ENCODE measurements at places on chromosomes 3 and 15.
A peak's percentile ranks its signal among the peaks of the same experiment; 100 is the strongest.

DNA sequence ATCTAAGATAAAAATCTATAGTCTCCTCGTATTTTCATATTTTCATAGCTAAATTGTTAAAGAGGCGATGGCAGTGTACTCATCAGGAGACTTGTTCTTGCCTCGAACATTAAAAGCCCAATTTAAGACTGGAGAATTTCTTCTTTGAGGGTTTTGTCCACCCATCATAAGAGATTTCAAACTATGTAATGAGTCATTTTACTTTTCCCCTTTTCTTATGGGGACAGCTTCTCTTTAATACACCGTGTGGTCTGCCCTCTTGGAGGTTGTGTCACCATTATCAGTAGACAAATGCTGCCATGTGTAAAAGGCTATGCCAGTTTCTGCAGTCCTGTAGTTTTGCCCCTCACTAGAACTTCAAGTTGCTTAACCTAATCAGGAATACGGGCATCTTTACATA, 16.9 kb downstream of the TGFBR2 start:
- ATAC-seq = peak; percentile 43

- no peak for ATAC-seq
Measured at GRCh38 chr3:178139116-178139515, 397.1 kb upstream of the KCNMB2 start.

- ATAC-seq = no peak
Measured at GRCh38 chr3:13210221-13210975, 137.2 kb upstream of the IQSEC1 start.

- no peak for ATAC-seq
Measured at GRCh38 chr15:73712107-73712506, 27.9 kb downstream of the CD276 start.

DNA sequence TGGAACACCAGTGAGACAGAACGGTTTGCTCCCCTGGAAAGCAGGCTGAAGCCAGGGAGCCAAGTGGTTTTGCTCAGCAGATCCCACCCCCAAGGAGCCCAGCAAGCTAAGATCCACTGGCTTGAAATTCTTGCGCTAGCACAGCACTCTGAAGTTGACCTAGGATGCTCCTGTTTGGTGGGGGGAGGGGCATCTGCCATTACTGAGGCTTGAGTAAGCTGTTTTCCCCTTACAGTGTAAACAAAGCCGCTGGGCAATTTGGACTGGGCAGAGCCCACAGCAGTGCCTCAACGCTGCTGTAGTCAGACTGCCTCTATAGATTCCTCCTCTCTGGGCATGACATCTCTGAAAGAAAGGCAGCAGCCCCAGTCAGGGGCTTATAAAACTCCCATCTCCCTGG, 241.4 kb downstream of the GABRB3 start:
- ATAC-seq = no peak

DNA sequence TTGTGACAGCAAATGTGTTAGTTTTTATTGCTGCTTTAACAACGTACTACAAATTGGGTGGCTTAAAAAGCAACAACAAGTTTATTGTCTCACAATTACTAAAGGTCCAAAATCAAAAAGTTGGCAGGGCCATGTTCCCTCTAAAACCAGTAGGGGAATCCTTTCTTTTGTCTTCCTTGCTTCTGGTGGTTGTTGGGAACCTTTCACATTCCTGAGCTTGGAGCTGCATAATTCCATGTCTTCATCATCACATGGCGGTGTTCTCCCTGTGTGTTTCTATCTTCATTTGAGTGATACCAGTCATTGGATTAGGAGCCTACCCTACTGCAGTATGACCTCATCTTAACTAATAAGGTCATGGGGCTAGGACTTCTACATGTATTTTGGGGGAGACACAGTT, 7.4 kb downstream of the SPRED1 start:
- no peak for ATAC-seq
